ENCODE measurements at places on chromosomes 4 and X.

GRCh38 chr4:7045961-7046921, 3.1 kb downstream of the TADA2B start:
- no peak for DNase-seq

GRCh38 chr4:139455126-139455538, 1.2 kb downstream of the RAB33B start:
- no peak for DNase-seq

DNA sequence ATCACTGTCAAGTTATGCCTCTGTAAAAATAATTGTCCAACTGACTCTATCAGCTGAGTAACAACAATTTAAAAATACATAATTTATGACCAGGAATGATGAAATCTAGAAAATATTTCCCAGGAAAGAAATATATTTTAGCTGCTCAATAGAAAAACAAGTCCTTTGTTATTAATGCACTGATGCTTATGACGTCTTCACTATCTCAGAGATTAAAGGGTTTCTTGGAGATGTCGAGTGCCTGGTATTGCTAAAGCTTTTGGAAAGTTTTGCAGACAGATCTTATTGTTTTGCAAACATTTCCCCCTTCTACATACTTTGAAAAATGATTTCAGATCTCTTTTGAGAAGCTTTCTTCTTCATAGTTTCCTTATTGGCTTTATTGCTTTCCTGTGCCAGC, 154.6 kb upstream of the RPS6KA3 start:
- no peak for DNase-seq

- DNase-seq: no peak
Measured at GRCh38 chr4:161702287-161702686, 461.5 kb downstream of the FSTL5 start.

- DNase-seq: no peak
Measured at GRCh38 chr4:138204507-138204906, 37.6 kb downstream of the SLC7A11 start.

- no peak for DNase-seq
Measured at GRCh38 chr4:156609421-156609820, 362.2 kb downstream of the PDGFC start.

DNA sequence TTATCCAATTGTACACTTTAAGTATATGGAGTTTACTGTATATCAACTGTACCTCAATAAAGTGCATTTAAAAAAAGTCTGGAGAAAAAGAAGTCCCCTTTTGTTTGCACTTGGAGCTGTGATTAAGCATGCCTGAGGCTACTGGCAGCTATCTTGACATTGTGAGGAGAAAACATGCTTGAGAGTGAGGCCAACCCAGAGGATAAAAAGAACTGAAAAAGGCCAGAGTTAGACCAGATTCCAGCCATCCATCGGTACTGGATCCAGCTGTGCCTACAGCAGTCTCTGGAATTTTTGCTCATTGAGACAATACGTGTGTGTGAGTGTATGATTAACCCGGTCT, 57.4 kb downstream of the LGI2 start:
- DNase-seq: no peak

DNA sequence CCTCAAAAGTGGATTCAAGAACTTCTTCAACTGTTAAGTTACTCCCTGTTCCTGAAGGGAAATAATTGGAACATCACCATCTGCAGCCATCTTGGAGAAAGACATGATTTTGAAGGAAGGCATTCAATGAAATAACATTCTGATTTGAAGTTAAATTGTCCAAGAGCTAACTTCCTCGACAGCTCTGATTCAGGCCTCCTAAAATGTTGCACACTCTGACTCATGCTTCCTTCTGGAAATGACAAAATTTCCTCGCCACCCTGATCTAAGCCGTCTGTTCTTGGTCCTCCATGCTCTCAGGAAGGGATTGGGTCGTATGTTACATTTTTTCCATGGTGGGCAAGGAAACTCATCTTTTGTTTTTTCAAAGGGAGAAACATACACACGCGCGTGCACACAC, 496.9 kb upstream of the DIPK2B start:
- no peak for DNase-seq

- DNase-seq: no peak
Measured at GRCh38 chr4:15794905-15795304, 16.8 kb downstream of the CD38 start.

GRCh38 chr4:138724530-138724929, 291.1 kb upstream of the NOCT start:
- no peak for DNase-seq

DNA sequence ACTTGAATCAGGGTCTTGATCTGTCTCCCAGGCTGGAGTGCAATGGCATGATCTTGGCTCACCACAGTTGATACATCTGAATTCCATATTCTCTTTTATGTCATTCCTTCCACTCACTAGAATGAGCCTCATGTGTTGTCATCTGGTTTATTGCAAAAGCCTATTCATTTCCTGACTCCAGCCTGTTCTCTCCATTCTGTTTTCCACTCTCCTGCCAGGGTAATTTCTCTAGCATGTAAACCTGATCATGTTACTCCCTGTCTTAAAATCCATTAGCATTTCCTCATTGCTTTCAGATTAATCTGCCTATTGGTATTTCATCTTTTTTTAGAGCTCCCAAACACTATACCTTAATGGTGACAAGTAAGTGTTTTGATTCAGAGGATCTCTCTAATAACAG, 4.3 kb upstream of the DDX60L start:
- no peak for DNase-seq

DNA sequence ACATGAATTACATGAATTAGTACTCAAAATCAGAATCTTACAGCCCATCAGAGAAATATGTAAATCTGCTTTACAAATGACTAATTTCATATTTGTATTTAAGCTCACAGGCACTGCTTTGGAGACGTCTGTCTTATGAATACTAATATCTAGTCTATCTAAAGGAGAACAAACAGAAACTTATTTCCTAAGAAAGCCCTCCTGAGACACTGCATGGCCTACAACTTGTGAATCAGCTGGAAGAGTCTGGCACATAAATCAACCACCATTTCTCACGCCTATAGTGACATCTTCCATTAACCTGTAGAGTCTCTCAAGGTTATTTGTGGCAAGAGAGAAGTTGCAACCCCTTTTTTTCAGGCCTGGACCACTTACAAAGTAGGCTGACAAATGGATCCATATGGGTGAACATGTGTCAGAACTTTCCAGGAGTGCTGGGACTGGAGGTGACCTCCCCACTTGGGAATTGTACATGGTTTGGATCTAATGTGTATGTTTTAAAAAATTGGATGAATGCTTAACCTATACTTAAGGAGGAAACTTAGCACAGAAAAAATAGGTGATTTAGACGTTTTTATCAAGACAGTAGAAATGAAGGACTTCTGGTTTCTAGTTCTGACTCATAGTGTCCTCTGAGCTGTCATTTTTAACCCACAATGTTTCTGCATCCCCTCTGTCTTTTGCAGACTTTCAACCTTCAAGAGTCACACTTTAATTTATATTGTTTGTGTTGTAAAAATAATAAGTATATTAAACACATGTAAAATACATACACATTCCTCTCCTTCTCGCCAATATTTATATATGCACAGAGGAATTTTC, 83.2 kb upstream of the ARHGAP24 start:
- no peak for DNase-seq

DNA sequence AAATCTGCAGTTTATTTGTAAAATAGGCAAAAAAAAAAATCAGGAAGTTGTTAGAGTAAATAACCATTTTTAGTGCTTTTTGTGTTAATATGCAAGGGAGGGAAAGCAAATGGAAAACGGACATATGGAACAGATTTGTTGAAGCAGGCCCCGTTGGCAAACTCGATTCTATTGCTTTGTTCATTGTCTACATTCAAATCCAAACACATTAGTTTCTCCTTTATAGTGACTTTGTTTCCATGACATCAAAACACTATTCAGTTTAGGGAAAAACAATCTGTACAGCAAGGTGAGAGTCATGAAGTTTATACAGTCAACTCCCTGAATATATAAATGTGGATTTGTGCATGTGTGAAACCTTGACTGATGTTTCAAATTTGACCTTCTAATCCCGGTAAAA, 142.2 kb downstream of the FAM47A start:
- DNase-seq: no peak

- no peak for DNase-seq
Measured at GRCh38 chr4:19883841-19884240, 367.9 kb upstream of the SLIT2 start.

DNA sequence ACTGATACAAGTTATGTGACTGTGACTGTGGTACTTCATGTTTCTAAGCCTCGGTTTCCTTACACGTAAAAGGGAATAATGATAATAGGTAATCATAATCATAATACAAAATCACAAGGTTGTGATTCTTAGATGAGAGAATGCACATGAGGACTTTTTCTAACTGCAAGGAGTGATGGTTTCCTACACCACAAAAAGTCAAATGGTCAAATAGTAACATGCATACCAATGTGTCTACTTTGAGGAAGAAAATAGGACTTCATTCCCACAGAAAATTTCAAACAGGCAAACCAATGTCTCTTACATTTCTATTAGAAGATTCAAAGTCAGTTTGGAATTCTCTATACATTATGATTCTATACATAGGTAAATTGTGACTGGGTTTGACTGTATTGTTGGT, 368.7 kb upstream of the FTHL17 start:
- no peak for DNase-seq

- no peak for DNase-seq
Measured at GRCh38 chr4:2930135-2930757, 33.0 kb downstream of the NOP14 start.

DNA sequence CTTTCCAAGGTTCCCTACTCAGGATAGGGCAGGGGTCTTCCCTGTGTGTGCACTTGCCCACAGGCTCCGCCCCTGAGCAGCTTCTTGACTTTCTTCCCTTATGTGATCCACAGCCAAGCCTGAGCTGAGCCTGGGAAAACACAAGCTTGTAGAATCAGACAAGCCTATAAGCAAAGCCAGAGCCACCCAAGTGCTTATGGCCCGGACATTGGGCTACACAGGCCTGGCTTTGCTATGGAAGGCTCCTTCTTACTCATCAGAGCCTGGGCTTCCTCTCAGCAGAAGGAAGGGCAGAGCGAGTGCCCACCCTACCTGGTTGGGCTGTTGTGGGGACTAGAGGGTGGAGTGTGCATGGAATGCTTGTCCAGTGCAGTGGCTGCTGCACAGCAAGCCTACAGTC, 1.3 kb upstream of the TNIP2 start:
- no peak for DNase-seq

- DNase-seq: no peak
Measured at GRCh38 chr4:94358101-94358500, 15.5 kb upstream of the HPGDS start.

DNA sequence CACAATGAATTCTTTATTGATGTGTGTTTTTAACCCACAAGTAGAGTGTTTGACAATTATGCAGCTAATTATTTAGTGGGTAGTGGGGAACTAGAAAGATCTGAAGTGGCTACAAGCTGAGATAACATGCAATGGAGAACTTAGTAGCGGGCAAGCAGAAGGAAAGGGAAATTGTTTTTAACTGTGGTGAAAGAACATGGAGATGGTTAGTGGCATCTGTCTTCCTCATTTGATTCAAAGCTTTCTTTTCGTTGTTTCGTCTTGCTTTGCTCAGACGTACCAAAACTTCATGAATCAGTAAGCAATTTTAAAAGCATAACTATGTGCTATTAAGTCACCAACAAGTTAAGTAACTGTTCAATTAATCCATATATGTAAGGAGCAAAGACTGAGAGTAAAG, 169.9 kb downstream of the BANK1 start:
- DNase-seq: no peak

DNA sequence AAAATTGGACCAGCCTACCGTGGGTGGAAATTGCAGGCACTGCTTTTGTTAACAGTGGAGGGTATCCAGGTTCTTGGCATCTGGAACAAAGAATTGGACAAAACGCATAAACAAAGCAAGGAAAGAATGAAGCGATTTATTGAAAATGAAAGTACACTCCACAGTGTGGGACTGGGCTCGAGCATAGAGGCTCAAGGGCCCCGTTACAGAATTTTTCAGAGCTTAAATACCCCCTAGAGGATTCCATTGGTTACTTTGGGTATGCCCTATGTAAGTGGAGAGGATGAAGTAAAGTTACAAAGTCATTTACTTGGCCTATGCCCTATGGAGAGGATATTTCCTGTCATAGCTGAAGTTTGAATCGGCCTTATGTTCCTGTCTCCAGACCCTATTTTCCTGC, 85.3 kb downstream of the GLUD2 start:
- no peak for DNase-seq

GRCh38 chr4:56653461-56654237, 27.4 kb downstream of the HOPX start:
- peak; percentile 33 for DNase-seq

DNA sequence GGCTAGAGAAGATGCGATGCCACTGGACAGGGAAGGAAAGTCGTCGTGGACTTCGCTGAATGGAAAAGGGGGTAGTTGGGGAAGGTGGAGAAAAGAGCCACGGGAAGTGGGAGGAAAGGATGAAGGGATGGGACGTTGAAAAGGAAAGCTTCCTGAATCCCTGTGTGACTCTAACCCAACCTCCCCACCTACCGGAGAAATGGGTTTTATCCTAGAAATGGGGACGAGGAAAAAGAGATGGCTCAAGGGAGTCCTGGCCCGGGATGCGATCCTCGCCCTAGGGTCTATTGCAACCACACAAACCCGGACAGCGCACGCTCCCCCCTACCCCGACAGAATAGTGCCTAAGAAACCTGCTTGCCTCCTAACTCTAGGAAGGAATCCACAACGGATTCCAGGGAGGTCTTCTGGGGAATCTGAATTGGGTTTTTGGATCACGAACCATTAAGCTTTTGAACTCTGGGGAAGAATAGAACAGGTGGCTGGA, 738 bp upstream of the TSPAN5 start:
- no peak for DNase-seq

DNA sequence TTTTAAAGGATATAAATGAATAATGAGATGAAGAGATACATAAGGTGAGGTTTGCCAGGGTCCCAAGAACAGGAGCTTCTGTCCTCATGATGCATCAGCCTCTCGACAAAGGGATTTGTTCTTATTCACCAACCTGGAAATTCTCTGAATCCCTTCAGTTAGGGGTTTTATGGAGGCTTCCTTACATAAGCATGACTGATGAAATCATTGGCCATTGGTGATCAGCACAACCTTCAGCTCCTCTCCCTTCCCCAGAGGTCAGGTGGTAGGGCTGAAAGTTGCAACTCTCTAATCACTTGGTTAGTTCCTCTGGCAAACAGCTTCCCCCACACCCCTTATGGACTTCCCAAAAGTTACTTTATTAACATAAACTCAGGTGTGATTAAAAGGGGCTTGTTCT, 222.0 kb downstream of the SPRY1 start:
- no peak for DNase-seq

DNA sequence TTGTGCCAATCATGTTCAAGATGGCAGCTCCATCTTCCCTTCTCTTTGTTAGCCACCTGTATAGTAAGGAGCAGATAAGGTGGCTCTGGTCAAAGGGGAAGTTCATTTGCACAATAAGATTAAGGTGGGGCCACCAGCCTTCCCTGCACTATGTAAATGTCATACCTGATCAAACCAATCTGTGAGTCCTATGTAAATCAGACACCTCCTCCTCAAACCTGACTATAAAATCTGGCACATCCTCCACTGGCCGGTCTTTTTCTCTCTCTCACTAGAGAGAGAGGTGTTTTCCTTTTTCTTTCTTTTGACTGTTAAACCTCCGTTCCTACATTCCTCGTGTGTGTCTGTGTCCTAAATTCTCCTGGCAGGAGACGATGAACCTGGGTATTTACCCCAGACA, 572.5 kb upstream of the AADAT start:
- no peak for DNase-seq

GRCh38 chr4:123216543-123216942, 180.1 kb upstream of the SPRY1 start:
- DNase-seq: no peak
